ENCODE measurements at places on chromosomes 4 and X. TPM values are rescaled to one million over a fixed set of nuclear protein-coding genes. Genes with fewer than 3 reads are reported as not detected.

CENPE gene
- total RNA-seq, result 30.7 TPM

PDZD4 gene
- not detected for total RNA-seq

PNMA3 gene
- not detected for total RNA-seq

NOX1 gene
- not detected for total RNA-seq

CSAG1 gene
- total RNA-seq, result not detected

ABHD18 gene
- total RNA-seq, result 36.6 TPM

SMIM31 gene
- not detected for total RNA-seq

H2BW2 gene
- not detected for total RNA-seq

TENM3 gene
- not detected for total RNA-seq

DNA sequence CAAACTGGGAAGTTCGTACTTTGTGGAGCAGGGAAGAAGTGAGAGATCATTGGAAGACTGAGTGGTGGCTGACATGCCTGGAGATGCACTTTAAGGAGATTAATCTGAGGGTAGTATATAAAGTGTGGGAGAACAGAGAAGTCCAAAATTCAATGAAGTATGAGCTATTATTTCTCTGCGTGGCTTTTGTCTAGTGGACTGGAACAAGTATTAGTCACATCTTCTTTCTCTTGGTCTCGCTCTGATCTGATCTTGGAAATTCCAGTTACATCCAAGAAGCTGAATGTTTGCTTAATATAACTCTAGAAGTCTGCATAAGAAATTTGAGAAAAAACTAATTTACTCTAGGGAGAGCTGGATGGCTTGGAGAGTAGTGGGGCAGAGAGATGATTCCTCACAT lies 64.8 kb upstream of the NR0B1 start:
- H3K27me3 ChIP-seq, result no peaks in the 10 kb centered on the region
- H3K27ac ChIP-seq, result no peak overlapping the region
- H3K4me3 ChIP-seq, result no peak overlapping the region
- H3K4me1 ChIP-seq, result no peaks in the 10 kb centered on the region

- H3K4me3 ChIP-seq, result no peak overlapping the region
- H3K4me1 ChIP-seq, result no peaks in the 10 kb centered on the region
- no peak for DNase-seq
- H3K27ac ChIP-seq, result no peak overlapping the region
- no peaks in the 10 kb centered on the region for H3K36me3 ChIP-seq
These were observed 158.0 kb upstream of the CTSO start for GRCh38 chr4:156111686-156112085.

DNA sequence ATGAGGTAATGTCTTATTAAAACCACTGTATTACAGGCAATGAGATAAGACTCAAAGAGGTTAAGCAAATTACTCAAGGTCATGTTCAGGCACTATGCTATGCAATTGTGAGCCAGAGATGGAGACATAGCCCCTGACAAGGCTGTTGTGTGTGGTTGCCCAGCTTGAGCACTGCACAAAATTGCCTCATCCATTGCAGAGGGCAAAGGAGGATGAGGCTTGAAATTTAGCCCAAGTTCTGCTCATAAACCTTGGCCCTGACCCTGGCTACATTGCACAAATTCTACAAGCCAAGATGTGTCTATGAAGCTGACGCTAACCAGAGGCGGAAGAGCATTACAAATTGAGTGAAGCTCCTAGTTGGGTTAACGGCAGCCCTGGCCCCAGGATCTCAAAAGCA lies 65.6 kb upstream of the PGM2 start:
- DNase-seq, result no peak
- no peaks in the 10 kb centered on the region for H3K27me3 ChIP-seq
- H3K27ac ChIP-seq, result no peak overlapping the region
- H3K4me1 ChIP-seq, result no peaks in the 10 kb centered on the region

- DNase-seq, result no peak
- H3K36me3 ChIP-seq, result no peaks in the 10 kb centered on the region
- no peak overlapping the region for H3K4me3 ChIP-seq
- H3K27ac ChIP-seq, result no peak overlapping the region
These were observed 1222.4 kb upstream of the PRKX start for GRCh38 chrX:4935846-4936245.

GRCh38 chr4:76726176-76726575 lies 171.8 kb downstream of the SOWAHB start:
- no peaks in the 10 kb centered on the region for H3K27me3 ChIP-seq
- H3K36me3 ChIP-seq, result no peaks in the 10 kb centered on the region
- no peak overlapping the region for H3K4me3 ChIP-seq
- H3K4me1 ChIP-seq, result no peaks in the 10 kb centered on the region

DNA sequence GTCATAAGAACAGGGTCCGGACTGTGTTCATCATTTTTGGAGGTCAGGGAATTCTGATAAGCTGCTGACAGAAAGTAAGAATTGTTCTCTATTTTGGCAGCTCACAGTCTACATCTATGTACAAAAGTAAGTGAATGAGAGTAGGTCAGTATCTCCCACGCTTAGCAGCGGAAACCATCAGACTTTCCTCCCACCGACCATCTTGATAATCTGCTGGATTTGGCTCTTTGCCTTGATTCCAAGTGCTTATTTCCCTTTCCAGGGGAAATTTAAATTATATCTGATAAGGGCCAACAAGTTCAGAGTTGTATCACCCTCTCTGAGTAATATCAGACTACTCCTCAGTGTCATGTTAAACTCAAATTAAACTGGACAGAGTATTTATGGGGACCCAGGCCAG lies 118.0 kb downstream of the CAMK2D start:
- peaks cover 96% of the 10 kb centered on the region for H3K4me1 ChIP-seq

DNA sequence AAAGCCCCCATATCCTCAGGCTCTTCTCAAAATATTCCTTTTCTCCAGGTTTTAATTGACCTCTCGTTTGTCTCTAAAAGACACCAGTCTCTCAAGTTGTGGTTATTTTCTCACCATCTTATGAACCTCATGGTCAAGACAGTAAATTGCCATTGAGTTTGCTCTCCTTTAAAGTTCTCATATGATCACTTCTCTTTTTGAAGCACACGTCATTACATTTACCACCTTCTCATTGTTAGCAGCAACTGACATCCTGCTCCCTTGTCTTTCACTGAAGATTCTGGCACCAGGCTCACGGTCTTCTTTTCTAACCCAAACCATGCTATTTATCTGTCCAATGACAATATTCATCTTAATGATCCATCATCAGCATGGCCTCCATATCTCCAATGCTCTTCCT lies 324.2 kb downstream of the TMA16 start:
- H3K27me3 ChIP-seq, result no peaks in the 10 kb centered on the region
- H3K4me3 ChIP-seq, result no peak overlapping the region
- H3K4me1 ChIP-seq, result peaks cover 12% of the 10 kb centered on the region
- no peak for DNase-seq
- no peaks in the 10 kb centered on the region for H3K36me3 ChIP-seq

GRCh38 chr4:114286262-114286810 lies 306.9 kb upstream of the ARSJ start:
- no peaks in the 10 kb centered on the region for H3K27me3 ChIP-seq
- H3K27ac ChIP-seq, result no peak overlapping the region
- H3K36me3 ChIP-seq, result no peaks in the 10 kb centered on the region
- DNase-seq, result no peak
- peaks cover 4% of the 10 kb centered on the region for H3K4me1 ChIP-seq

DNA sequence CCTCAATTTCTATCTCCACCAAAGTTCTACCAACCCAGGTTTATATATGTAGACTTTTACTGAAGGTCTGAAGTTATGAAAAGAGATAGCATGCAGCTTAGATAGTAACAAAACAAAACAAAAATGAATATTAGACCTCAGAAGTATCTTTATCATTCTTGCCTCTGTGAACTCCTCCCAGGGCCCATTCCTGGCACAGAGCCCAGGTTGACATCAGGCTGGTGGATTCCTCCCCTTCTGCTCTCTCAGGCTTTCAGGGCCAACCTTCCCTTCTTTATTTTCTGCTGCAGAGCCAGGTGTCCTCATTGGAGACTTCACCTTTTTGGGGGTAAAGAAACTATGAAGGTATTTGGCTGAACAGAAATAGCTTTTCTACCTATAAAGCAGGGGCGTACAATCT lies 112.8 kb upstream of the PITX2 start:
- H3K27ac ChIP-seq, result no peak overlapping the region
- no peaks in the 10 kb centered on the region for H3K27me3 ChIP-seq
- H3K4me1 ChIP-seq, result peaks cover 8% of the 10 kb centered on the region
- H3K4me3 ChIP-seq, result no peak overlapping the region
- DNase-seq, result no peak

- no peak overlapping the region for H3K4me3 ChIP-seq
- no peak for DNase-seq
- H3K27ac ChIP-seq, result no peak overlapping the region
- H3K27me3 ChIP-seq, result no peaks in the 10 kb centered on the region
- H3K4me1 ChIP-seq, result peaks cover 75% of the 10 kb centered on the region
These were observed 4.3 kb upstream of the DGAT2L6 start for GRCh38 chrX:70172964-70173363.

- no peak overlapping the region for H3K4me3 ChIP-seq
- no peak for DNase-seq
- H3K27ac ChIP-seq, result no peak overlapping the region
- no peaks in the 10 kb centered on the region for H3K27me3 ChIP-seq
- H3K36me3 ChIP-seq, result no peaks in the 10 kb centered on the region
- H3K4me1 ChIP-seq, result no peaks in the 10 kb centered on the region
These were observed 129.1 kb downstream of the HMX1 start for GRCh38 chr4:8742546-8742945.

DNA sequence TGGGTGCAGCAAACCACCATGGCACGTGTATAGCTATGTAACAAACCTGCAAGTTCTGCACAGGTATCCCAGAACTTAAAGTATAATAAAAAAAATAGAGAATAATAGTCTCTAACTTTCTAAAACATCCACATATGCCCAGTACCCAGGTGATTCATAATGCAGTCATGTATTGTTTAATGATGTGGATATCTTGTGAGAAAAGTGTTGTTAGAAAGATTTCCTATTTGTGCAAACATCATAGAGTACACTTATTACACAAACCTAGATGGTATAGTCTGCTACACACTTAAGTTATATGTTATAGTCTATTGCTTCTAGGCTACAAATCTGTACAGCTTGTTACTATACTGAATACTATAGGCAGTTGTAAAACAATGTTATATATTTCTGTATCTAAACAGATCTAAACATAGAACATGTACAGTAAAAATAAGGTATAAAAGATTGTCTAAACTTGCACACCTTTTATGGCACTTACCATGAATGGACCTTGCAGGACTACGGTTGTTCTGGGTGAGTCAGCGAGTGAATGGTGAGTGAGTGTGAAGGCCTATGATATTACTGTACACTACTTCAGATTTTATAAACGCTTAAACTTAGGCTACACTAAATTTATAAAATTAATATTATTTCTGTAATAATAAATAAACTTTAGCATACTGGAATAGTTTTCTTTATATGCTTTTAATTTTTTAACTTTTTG lies 232.2 kb upstream of the SLIT2 start:
- H3K27ac ChIP-seq, result no peak overlapping the region
- no peaks in the 10 kb centered on the region for H3K36me3 ChIP-seq
- H3K4me3 ChIP-seq, result no peak overlapping the region
- no peaks in the 10 kb centered on the region for H3K4me1 ChIP-seq
- H3K27me3 ChIP-seq, result no peaks in the 10 kb centered on the region
- no peak for DNase-seq

- no peaks in the 10 kb centered on the region for H3K36me3 ChIP-seq
- no peaks in the 10 kb centered on the region for H3K4me1 ChIP-seq
- no peak for DNase-seq
- H3K27me3 ChIP-seq, result no peaks in the 10 kb centered on the region
- no peak overlapping the region for H3K4me3 ChIP-seq
- no peak overlapping the region for H3K27ac ChIP-seq
These were observed 228.1 kb downstream of the THOC2 start for GRCh38 chrX:123504630-123505270.

GRCh38 chr4:88828842-88829571 lies 131.4 kb upstream of the NAP1L5 start:
- H3K27ac ChIP-seq, result no peak overlapping the region
- no peaks in the 10 kb centered on the region for H3K27me3 ChIP-seq
- DNase-seq, result no peak

GRCh38 chrX:24918715-24919114 lies 97.0 kb downstream of the ARX start:
- no peak for DNase-seq
- H3K27ac ChIP-seq, result no peak overlapping the region
- H3K27me3 ChIP-seq, result no peaks in the 10 kb centered on the region
- H3K36me3 ChIP-seq, result no peaks in the 10 kb centered on the region

GRCh38 chr4:76691807-76692582 lies 205.9 kb downstream of the SOWAHB start:
- no peak overlapping the region for H3K27ac ChIP-seq
- no peaks in the 10 kb centered on the region for H3K4me1 ChIP-seq
- no peaks in the 10 kb centered on the region for H3K36me3 ChIP-seq
- no peak for DNase-seq

- H3K27me3 ChIP-seq, result no peaks in the 10 kb centered on the region
- peaks cover 44% of the 10 kb centered on the region for H3K4me1 ChIP-seq
- no peaks in the 10 kb centered on the region for H3K36me3 ChIP-seq
- H3K27ac ChIP-seq, result peak overlapping the region; percentile 96
These were observed 255.4 kb downstream of the SPANXN1 start for GRCh38 chrX:145502670-145503069.

Measured in Karpas-422 (cell line).